ENCODE measurements at places on chromosomes 13 and 19.

GRCh38 chr13:44790289-44790688, 199.0 kb downstream of the NUFIP1 start:
- no peak for DNase-seq

GRCh38 chr13:96053003-96053703, at the start of gene UGGT2:
UGGT2 (minus strand) TSS chr13:96053401; CDS start chr13:96053312, 89 bp downstream.
- peak; percentile 42 for DNase-seq

DNA sequence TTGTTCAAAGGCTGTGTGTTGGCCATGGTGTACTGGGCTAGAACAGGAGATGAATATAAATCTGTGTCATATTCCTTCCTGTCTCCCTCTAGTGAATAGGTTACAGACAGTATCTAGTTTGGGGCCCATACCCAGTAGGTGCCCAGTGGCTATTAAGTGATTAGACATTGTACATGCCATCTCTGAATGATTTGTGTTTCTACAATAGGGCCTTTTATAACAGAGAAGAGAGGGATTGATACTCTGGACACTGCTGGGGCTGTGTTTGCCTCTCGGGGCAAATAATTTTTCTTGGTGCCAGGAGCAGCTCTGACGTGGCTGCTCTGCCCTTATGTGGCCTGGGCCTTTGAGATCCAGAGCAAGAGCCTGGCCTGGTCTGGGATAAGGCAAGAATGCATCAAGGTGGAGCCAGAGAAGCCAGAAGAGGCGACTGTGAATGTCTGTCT, 403.1 kb downstream of the SPRY2 start:
- no peak for DNase-seq

- DNase-seq = no peak
Measured at GRCh38 chr19:44367024-44367423, 10.5 kb upstream of the ZNF112 start.

DNA sequence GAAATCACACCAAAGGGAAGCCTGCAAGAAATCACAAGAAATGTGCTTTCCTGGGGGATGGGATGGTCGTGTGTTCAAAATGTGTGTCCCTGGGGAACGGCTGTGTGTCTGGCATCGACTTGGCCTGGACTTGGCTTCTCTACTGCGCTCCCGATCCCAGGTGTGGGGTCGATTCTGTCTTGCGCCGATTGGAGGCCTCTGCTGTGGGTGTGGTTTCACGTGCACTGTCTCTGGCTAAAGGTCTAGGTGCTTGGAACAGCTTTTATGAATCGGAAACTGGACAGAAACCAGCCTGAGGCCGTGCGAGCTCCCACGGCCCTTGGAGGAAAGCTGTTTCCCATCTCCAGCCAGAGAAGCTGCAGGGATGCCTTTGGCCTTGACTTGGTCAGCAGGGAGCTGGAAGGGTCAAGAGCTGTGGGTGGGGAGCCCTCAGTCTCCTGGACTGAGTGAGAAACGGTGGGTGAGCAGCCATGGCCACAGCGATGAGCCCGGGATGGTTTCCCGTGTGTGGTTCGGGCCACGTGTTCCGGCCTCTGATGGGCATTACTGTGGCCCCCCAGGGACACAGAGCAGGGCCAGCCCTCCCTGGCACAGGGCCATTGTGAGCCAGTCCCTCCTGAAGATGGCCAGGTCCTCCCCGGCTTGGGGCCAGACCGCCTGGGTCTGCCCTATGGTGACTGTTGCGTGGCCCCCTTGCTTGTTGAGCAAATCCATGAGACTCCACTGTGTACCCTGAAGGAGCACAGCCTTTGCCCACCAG, 29.7 kb downstream of the MCF2L start:
- no peak for DNase-seq

DNA sequence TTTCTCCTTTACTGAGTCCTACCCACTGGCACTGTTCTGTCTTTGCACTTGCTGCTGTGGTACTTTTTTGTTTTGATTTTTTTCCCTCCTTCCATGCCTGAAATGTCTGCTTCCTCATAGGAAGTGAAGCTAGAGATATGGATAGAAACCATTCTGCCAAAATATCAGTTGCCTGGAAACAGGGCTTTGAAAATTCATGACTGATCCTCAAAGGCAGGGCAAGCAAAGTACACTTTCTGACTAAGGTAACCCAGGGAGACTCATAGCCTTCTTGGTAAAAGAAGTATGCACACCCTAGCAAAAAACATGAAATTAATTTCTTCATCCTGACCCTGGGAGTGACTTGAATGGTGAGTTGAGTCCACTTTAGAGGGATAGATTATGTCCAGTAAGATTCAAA, 329.8 kb downstream of the MYO16 start:
- no peak for DNase-seq

GRCh38 chr19:49981603-49982593, 20.9 kb upstream of the SIGLEC11 start:
- no peak for DNase-seq

DNA sequence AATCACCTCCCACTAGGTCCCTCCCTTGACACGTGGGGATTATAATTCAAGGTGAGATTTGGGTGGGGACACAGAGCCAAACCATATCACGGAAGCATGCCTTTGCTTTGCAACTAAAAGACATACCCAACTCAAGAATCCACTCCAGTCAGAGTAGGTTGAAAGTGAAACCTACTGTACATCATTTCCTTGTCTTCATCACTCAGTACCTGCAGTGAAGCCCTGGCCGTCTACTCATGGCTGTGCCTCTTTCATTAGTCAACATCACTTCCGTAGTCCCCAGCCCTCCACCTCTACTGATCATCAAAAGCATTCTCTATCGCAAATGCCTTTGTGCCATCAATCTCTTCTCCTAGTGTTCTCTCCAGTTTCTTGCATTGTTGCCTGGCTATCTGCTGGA, 343.1 kb upstream of the ARGLU1 start:
- no peak for DNase-seq

- DNase-seq = no peak
Measured at GRCh38 chr19:46295401-46296201, 1.2 kb upstream of the HIF3A start.

GRCh38 chr19:22612316-22612715, 21.8 kb upstream of the ZNF492 start:
- no peak for DNase-seq

DNA sequence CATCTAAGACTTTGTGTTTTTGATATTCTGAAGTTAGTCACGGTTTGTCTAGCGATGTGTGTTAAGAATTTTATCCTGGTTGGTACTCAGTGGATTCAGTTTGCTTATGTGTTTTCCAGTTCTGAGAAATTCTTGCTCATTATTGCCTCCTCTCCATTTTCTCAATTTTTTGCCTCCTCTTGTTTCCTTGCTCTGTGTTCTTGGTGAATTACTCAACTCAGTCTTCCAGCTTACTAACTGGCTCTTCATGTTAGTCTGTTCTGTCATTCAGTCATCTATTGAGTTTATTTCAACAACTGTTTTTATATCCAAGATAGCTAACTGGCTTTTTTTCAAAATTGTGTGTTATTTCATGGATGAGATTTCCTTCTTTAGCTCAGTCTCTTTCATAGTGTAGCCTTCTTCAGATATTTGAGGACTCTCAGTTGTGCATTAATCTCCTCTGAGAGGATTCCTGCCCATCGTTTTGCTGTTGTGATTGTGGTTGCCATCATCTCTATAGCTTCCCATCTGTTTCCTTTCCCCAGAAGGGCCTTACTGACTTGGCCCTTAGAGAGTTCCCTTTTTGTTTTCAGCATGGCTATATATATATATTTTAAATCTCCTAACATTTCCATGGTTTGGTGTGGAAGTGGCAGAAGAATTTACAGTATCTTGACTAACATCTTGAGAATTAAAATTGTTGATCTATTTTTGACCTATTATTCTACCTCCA, 6.2 kb downstream of the SETDB2 start:
- DNase-seq = no peak

DNA sequence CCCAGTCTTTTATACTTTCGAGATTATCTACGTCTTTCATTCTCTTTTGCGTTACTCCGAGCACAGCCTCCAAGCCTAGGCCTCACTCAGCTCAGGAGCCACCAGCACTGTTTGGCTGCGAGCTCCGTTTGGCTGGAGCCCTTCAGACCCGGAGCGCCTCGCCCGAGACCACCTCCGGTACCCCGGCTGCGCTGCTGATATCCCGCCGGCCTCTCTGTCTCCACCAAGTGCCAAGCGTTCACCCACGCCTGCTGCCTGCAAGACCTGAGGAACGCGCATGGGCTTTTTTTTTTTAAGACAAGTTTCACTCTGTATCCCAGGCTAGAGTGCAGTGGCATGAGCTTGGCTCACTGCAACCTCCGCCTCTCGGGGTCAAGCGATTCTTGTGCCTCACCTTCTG, 14.1 kb upstream of the ZNF177 start:
- no peak for DNase-seq

DNA sequence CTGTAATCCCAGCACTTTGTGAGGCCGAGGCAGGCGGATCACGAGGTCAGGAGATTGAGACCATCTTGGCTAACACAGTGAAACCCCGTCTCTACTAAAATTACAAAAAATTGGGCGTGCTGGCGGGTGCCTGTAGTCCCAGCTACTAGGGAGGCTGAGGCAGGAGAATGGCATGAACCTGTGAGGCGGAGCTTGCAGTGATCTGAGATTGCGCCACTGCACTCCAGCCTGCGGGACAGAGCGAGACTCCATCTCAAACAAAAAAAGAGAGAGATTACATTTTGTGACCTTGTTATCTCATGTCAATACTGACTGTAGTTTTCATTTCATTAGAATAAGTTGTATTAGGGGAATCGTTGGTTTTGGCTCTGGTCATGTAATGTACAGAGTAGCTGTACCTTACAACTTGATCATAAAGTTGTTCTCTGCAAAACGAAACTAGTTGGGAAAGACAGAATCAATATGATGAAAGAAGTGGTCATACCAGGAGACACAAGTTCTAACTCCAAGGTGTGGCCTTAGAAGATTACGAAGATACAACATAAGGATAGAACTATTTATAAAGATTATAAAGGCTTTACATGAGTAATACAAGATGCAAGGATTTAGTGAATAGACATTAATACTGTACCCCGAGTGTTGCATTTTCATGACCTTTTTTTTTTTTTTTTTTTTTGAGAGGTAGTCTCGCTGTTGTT, 15.3 kb downstream of the TMEM38A start:
- DNase-seq = no peak

DNA sequence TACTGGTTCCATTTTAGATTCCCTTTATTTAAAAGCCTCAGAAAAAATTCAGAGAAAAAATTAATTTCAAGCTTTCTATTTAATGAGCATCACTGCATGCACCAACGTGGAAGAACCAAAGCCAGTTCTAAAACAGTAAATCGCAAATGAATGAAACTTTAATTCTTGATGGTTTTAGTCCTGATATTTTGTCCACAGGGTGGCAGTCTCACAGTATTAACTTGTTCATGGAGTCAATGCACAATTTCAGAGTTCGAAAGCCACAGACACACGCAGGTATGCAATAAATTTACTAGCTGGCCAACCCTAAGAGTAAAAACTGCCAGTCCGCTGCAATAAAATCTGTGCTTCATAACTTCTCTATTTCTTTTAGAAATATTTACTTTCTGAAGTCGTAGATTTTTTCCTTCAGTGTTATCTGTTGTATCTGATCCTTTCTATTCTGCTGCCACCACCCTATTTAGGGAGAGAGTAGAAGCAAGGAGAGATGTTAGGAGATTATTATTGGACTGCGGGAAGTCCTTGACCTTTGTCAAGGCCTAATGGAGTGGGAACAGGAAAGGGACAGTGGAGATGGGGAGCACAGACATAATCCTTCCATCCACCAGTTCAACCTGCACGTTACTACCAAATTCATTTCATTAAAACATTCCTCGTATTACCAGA, 7.0 kb upstream of the WBP4 start:
- peak; percentile 43 for DNase-seq

DNA sequence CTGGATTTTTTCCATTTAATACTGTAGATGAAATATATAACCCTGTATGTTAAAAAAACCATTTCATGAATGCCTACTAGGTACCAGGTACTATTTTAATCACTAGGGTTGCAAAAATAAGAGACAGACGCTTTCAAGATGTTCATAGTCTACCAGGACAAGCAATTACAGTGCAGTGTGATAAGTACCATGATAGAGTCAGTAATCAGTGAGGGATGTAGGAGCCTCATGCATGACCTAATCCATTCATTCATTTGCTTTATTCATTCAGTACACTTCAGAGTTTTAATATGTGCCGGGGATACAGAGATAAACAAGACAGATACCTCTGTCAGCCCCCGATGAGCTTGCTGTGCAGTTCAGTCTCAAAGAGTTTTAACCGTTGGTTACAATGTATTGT, 3.0 kb downstream of the WASF3 start:
- no peak for DNase-seq

DNA sequence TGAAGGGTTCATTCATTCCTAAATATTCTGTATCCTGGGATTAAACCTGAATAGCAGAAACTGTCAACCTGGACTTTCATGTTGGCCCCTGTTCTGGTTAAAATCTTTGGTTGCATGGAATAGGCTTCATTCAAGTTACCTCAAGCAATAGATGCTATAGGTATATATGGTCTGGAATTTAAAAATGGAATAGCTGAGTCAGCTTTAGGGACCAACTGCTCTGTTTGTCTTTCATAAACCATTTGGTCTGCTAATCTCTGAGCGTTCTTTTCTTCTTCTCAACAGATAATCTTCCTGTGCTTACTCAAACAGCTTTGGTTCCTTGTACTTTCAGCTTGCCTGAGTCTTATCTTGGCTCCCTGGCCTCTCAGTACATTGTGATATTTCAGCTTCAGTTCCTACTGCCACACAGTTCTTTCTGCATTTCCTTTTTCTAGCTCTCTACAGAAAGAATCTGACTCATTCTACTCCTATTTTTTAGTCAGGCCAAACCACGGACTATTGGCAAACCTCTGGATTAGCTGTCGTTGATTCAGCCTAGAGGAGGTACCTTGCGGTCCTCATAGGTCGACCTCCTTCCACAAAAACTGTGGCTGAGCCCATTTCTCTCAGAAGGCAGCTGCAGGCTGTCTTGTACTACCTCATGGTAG, 35.9 kb upstream of the MAB21L1 start:
- DNase-seq = no peak

- DNase-seq = no peak
Measured at GRCh38 chr13:41034881-41035280, 15.8 kb upstream of the ELF1 start.

DNA sequence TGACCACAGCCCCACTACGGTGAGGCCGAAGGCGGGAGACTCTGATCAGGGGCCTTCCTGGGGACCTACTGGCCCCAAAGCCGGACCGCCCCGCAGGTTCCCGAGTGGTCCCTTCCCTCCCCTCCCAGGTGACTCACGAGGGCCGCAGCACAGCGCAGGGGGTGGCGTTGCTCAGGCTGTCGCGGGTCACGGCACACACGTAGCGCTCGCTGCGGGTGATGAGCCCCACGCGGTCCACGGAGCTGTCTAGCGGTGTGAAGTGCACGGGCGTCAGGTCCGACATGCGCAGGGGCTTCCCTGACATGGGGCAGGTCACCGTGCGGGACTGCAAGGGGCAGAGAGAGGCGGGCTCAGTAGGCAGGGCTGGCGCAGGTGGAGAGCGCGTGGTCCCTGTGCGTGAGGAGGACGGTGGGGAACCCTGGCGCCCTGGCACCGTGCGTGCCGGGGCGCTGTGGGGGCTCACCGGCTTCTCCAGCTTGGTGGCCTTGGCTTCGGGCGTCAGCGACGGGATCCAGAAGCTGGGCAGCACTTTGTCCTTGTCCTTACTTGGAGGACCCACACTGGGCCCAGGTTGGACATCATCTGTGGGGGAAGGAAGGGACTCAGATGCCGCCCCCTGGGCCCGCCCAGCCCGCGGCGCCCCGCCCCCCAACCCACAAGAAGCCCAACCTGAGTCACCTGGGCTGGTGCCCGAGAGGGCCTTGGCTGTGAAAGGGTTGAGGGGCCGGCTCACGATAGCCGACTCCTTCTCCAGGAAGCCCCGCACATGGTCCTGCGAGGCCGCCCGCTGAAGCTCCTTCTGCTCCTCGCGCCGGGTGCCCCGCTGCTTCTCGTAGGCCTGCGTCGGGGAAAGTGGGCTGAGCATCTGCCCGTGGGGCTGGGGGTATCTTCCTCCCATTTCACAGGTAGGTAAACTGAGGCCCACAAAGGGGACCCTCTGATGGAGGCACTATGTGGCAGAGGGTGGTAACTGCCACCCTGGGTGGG, 23.7 kb downstream of the NOSIP start:
- DNase-seq = peak; percentile 55
